ENCODE measurements at places on chromosomes 7 and 10.

DNA sequence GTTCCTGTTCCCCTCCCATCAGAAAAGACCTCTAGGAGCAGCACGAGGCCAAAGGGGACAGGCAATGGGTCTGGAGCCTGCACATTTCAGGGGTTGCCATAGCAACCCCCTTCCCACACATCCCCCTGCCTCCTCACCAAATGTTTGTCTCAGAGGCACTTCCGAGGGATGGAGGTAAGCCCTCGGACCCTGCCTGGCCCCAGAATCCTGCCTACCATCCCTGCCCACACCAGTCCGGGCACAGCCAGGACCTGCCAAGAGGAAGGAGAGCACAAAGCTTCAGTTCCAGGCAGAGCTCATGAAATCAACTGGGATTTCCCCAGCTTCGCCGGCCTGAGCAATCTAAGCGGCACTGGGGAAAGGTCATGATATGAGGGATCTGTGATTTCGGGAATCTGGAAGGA is 175.0 kb upstream of the PLXNA4 start:
- DNase-seq, result no peak

DNA sequence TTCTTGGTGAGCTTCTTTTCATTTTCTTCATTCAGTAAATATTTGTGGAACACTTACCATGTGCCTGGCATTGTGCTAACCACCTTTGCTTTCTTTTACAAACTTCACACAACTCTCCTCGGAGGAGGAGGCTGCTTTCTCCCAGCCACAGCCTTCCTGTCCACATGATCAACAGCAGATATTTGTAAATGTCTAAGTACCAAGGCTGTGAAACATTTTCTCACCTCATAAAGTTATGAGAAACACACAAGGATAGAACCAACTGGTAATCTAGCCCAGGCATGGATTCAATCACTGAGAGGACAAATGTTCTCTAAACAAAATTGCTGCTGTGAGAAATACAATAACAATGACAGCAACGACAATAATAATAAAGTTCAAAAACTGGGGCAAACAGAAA is 3.9 kb downstream of the CTTNBP2 start:
- no peak for DNase-seq

GRCh38 chr10:24556126-24556749 is 167.4 kb downstream of the ARHGAP21 start:
- no peak for DNase-seq

DNA sequence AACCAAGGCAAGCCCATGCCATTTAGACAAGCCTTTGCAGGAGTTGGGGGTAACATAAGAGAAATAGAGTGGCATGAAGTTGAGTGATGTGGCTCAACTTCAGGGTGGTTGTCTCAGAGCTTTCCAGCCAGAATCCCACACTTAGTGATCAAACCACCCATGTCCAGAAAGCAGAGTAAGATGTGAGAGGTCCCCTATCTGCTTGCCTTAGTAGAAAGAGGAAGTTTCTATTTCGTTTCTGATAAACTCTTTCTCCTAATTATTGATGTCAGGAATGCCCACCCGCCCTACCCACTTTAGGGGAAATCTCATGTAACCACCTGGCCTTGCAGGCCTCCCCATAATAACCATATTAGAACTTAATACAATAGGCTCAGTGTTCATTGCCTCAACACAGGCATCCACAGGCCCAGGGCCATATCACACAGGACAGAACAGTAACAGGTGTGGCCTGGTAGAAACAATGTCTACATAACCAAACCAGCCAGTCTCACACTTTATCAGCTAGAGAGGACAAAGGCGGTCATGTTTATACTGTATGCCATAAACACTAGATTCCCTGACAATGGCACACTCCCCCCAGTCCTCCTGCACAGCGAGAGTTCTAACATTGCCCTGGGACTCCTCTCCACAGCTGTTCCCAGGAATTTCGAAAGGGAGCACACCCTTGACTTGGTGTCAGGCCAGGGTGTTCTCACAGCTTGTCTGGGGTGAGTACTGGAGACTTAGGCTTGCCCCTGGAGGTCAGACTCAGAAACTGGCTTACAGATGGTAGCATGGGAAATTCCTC is 364.4 kb downstream of the CXCL12 start:
- no peak for DNase-seq

GRCh38 chr10:98172495-98172894 is 38.0 kb downstream of the R3HCC1L start:
- DNase-seq, result no peak

- DNase-seq, result no peak
Measured at GRCh38 chr7:24843821-24844434, 86.7 kb upstream of the GSDME start.

DNA sequence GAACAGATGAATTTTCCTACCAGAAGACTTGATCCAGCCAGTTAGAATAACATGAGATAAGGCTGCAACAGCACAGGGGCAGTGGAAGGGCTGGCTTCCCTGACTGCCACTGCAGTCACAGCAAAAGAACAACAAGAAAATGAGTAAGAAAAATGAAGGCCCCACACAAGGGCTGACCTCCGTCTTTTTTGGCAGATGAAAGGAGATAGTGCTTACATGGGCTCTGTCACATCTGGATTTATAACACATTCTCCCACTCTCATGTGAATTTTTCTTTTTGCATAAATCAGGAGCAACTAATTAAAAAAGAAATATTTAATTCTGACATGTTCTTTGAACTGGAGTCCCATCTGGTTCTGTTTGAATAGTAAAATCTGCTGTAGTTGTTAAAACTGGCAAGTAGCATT is 99.6 kb downstream of the NRP1 start:
- no peak for DNase-seq

DNA sequence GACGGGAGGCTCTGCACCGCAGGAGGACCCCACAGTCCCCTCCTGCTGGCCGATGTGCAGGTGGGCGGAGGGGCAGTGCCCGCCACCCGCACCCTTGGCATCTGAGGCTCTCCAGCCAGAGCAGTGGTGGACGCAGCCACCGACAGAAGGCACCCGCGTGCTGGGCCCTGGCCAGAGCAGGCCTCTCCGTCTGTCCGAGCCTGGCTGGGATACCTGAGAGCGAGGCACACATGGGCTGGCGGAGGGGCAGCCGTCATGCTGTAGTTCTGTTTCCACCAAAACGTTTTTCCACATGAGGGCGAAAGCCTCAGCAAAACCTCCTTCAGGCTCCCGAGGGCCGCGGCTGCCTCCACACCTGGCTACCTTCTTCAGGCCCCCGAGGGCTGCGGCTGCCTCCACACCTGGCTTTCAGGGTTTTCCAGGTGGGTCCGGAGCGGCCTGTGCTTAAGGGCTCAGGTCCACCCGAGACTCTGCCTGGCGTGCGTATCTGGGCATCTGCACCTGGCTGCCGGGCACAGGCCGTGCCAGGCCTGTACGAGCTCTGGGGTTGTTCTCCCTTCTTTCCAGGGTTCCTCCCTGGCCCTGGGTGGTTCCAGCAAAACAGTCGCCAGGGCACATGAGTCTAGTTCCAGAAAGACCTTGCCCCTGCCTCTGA is 115.5 kb downstream of the INPP5A start:
- no peak for DNase-seq

GRCh38 chr7:84249656-84250055 is 55.1 kb upstream of the SEMA3A start:
- no peak for DNase-seq

GRCh38 chr7:469563-469961 is 50.1 kb downstream of the PDGFA start:
- no peak for DNase-seq

DNA sequence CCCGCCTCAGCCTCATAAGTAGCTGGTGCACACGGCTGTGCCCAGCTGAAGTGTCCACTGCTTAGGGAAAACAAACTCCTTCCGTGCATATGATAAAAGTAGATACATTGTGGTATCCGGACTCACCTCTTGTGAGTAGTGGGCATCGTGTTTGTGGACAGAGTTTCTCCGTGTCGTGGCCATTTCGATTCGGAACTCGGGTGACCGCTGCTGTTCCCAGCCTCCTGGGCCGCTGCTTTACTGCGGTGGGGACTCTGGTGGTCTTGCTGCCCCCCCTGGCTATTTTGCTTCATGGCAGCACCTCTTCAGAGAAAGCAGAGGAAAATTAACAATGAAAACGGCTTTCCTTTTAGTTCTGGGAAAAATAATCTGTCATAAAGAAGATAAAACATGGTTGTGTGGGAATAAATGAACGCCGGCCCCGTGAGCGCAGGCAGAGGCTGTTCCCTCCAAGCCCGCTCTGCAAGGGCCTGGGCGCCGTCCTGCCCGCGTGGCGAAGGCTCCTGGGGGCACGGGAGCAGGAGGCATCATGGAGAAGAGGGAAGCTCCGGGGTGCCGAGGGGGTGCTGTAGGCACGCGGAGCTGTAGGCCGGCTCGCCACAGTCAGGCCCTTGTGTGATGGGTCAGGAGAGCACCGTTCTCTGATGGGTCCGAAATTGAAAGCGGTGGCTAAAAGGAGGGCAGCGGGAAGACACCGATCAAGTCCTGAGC is 107.4 kb downstream of the ACTR3B start:
- DNase-seq, result no peak

GRCh38 chr10:36251068-36251467 is 609.0 kb upstream of the FZD8 start:
- DNase-seq, result no peak

DNA sequence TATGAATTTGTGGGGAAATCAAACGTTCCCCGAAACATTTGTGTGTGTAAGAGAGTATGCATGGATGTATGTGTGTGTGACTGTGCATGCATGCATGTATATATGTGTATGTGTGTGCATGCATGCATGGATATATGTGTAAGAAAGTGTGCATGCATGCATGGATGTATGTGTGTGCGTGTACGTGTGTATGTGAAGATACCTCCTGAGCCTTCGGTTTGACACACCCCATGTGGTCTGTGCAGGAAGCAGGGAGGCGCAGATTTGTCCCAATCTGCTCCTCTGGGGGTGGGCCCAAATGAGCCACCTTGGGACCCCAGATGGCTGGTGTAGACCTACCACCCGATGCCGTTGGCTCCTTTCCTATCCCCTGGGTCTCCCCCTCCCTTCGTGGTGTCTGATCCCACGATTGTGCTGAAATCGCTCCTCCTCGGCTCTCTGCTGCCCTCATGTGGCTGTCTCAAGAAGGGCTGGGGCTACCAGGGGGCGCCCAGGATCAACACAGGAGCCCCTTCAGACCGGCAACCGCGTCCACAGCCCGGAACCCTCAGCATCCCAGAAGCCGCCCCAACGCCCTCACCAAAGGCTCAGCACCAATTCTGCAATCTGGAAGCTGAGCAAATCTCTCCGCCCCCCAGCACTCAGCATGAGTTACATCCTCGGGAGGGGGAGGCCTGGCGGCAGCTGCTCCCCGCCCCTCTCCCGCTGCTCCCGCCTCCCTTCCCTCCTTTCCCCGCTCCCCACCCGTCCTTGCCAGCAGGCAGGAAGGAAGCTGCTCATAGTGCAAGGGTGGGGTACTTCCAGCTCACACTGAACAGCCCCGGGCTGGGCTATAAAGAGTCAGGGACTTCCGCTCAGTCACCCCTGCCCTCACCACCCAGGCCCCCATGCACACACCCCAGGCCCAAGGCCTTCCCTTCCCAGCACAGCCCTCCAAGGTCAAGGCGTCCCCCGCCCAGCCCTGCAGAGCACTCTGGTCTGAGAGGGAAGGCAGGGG is 2.3 kb upstream of the NOS3 start:
- DNase-seq, result peak; percentile 40

- no peak for DNase-seq
Measured at GRCh38 chr10:86644794-86645445, 9.4 kb upstream of the OPN4 start.

DNA sequence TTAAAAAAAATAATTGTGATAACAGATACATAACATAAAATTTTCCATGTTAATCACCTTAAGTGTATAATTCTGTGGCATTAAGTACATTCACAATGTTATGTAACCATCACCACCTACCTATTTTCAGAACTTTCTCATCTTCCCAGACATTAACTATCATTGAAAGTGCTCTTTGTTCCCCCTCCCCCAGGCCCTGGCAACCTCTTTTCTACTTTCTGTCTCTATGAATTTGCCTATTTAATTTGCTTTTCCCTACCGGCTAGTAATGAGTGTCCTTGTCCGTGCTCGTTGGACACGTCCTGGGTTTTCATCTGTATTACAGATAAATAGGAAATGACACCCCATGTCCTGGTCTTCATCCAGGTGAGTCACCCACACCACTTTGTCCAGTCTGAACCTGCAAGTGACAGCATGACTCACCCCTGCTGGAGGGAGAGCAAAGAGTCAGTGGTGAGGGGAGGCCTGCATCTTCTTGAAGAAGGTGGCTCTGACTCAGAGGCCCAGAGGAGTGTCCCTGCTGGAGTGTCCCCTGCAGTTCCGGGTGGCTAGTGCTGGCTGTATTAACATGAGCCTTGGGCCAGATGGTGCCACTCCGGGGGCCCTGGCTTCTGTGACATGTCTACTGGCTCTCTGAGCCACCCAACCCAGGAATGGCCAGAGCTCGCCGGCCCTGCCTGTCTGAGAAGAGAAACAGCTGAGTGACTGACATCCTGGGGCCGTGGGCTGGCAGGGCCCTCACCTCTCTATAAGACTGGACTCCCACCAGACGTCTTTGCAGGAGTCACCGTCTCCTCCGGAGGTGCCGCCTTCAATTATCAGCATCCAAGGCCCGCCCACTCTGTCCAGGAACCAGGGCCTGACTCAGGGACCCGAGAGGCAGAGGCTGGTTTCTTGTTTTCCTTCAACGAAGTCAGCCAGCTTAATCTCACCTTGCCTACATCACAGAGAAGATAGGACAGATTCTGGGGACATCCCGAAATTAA is 503.2 kb upstream of the MKI67 start:
- DNase-seq, result no peak

- DNase-seq, result no peak
Measured at GRCh38 chr10:106707657-106708056, 456.8 kb downstream of the SORCS1 start.

DNA sequence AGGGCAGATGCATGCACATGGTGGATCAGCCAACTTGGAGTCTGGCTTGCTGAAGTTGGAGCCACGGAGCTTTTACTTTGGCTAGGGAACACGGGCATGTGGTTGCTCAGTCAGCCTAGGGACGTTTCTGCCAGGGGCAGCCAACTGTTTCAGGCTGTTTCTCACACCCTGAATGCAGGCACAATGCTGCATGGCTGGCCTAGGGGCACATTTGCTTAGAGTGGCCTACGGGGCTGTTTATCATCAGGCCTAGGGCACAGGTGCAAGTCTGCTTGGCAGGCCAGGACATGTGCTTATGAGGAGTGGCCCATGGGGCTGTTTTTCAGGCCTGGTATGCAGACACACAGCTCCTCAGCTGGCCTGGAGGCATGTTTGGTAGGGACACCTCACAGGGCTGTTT is 107.4 kb downstream of the GSAP start:
- no peak for DNase-seq

GRCh38 chr7:101163279-101164070 is 1.9 kb downstream of the VGF start:
- DNase-seq, result no peak

DNA sequence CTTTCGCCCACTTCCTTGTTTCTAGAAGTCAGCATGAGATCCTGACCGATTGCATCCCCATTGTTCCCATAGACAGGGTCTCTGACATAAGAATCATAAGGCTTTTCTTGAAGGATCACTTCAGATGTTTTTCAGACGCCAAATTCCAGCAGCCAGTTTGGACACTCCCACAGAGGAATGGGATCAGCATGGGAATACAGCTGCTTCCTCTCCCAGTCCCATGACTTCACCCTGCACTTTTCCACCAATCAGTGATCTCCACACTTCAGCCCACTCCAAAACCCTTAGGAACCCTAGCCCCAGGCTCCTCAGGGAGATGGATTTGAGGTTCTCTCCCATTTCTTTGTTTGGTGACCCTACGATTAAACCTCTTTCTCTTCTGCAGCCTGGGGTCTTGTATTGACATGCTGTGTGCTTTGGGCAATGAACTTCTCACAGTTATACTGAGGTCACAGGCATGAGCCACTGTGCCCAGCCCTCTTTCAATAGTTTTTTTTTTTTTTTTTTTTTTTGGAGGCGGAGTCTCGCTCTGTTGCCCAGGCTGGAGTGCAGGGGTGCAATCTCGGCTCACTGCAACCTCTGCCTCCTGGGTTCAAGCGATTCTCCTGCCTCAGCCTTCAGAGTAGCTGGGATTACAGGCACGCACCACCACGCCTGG is 52.8 kb upstream of the CHST3 start:
- DNase-seq, result no peak
